ENCODE measurements at places on chromosomes 11 and 22.

DNA sequence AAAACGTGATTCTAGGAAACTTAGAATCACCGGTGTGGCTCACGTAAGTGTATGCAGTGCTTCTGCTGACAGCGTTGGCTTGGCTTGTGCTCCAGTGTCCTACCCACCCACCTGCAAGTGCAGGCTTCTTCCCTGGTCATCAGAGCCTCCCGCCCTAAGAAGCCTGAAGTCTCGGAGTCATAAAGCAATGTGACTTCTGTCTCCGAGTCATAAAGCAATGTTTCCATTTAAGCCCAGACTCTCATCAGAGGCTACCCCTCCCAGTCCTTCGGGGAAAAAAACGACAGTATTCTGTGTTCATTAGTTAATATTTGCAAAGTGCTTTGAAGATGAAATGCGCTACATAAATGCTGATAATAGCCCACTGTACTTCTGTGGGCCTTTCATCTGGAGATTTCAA, 293.8 kb downstream of the OPCML start:
- no peak for DNase-seq

DNA sequence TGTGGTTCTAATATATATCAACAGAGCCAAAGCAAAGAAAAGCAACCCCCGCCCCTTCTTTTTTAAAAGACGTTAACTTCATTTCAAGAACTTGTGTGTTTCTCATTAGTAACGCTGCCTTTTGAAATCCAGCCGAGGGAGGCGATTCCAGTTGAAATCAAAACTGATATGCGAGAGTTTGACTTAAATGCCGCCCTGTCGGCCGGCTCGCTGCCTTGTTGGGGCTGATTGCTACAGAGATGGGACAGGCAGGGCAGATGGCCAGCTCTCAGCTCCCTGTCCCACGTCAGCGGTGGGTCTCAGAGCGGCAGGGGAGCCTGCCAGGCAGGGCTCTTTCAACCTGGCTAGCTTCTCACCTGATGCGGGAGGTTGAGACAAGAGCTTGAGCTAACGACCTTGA, 51.9 kb upstream of the ALX4 start:
- no peak for DNase-seq

- DNase-seq, result no peak
These were observed 14.2 kb upstream of the CCDC89 start for GRCh38 chr11:85699957-85700741.

DNA sequence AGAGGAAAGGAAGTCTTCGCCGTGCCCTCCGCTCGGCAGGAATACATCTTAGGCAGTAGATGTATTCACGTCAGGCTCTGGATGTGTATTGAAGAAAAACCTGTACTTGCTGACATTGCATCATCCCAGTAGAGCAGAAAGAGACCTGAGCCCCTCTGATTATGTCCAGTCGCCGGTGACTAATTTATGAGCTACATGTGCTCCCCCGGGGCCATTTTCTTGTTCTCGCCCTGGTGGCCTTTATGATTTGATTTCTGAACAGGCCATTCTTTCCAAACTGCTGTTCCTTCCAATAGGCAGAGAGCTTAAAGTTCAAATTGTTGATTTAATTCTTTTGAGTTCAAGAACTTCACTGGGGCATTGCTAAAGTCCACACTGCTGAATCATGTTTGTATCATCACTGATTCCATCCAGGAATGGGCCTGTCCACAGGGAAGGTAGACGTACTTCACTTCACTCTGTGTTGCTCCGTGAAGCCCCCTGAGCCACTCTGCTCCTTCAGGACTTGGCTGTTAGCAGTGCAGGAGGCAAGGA, 137.3 kb upstream of the RASSF10 start:
- no peak for DNase-seq

DNA sequence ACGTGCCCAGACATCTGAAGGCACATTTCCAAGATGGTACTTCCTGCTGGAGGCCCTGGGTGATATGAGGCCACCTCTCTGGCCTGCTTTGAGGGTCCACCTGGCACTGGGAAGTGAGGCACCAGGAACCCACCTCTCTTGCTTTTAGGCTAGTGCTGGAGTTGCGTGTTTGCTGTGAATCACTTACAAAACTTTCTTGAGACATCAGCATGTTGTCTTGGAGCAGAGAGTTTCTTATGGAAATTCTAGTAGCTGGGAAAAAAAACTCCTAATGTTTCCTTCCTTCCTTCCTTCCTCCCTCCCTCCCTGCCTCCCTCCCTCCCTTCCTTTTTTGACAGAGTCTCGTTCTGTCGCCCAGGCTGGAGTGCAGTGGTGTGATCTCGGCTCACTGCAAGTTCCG, 341.3 kb downstream of the MIAT start:
- DNase-seq, result no peak

DNA sequence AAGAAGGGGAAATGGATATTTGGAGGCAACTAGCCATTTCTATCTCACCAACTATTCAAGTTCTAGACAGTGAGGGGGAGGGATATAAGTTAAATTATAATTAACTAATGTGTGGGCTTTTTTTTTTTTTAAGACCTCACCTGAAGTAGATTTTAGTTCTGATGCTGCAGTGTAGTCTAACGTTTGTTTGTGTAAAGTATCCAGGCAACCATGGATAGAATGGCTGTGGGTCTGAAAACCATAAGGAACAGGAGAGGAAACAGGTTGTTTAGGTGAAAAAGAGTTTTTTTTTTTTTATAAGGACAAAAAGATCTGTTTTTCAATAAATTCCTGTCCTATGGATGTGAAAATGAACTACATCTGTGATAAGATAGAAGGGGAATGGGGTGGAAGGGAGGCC, 262.4 kb upstream of the PLET1 start:
- DNase-seq, result no peak

GRCh38 chr11:64859542-64860414, 15.3 kb upstream of the CDC42BPG start:
- DNase-seq, result no peak

DNA sequence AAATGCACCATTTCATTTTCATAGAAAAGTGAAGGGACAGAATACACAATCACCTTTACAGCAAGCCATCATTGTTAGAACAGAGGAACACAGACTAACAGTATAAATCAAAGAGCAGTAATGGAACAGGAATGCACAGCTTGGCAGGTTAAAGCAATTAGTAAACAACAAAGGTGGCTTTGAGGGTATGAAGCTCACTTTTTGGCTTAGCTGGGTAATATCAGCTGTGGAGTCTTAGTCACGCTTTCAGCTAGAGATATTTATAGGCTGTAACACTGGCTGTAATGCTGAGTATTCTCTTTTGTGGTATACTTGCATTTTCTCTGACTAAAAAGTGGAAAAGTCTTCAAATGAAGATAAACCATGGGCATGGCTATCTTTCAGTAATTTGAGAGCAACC, 1780.5 kb downstream of the LRRC4C start:
- DNase-seq, result no peak

DNA sequence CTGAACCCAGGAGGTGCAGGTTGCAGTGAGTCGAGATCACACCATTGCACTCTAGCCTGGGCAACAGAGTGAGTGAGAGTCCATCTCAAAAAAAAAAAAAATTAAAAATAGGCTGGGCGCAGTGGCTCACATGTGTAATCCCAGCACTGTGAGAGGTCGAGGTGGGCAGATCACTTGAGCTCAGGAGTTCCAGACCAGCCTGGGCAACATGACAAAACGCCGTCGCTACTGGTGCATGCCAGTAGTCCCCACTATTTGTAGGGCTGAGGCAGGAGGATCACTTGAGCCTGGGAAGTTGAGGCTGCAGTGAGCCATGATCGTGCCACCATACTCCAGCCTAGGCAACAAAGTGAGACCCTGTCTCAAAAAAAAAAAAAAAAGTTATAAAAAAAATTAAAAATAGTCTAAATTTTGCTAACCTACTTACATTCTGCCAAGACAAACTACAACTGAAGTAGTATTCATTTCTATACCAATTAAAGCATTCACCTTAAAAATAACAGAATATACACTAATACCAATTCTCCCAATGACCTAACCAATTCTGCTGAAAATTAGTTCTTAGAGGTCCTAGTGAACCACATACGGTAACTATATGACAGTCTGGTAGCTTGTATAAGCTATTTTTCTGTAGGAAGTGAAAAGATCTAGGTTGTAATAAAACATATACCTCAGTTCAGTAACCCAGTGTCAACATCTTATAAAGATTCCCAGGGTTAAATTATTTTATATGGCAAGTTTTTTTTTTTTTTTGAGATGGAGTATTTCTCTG, 7.1 kb downstream of the DDX6 start:
- no peak for DNase-seq

- no peak for DNase-seq
These were observed 154.9 kb downstream of the TRPC6 start for GRCh38 chr11:101428918-101429317.

- DNase-seq, result no peak
These were observed 5.1 kb downstream of the PDXP start for GRCh38 chr22:37663521-37664140.

DNA sequence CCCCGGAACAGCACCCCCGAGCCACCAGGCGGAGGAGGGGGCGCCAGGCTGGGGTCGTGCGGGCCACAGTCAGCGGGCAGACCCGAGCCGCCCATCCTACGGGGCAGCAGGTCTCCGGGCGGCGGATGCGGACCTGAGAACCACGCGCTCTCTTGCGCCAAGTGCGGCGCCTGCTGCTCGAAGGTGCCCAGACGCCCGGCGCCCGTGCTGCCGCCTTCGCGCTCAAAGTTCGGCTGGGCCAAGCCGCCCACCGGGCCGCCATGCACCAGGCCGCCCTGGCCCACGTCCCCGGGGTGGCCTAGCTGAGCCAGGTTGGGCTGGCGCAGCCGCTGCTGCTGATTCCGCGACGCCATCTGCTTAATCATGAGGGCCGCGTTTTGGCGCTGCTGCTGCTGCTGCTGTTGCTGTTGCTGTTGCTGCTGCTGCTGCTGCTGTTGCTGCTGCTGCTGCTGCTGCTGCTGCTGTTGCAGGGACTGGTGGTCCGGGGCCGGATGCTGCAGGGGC, 3.0 kb downstream of the MN1 start:
- DNase-seq, result peak; percentile 73

DNA sequence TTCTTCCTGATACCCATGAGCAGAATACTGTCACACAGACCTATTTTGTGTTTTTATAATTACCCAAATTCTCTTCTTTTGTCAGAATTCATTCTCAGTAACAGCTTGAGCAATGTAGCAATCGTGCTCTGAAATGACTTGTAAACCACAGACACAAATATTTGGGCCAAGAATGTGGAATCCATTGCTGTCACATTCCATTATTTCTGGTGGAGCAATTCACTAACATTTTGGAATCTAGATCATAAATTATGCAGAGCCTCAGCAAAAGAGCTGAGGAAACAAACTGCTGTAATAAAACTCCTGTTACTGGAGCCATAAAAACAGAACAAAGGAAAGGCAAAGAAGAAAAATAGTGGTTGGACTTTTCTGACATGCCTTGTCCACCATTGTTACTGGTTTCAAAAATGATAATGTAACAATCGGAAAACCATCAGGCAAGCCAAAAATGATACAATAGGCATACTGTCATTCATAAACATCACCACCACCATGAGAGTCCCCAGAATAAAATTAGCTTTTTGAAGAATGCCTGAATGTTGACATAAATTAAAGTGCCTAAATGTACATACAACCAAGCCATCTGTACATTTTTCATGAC, 223.4 kb upstream of the PITPNB start:
- DNase-seq, result no peak

DNA sequence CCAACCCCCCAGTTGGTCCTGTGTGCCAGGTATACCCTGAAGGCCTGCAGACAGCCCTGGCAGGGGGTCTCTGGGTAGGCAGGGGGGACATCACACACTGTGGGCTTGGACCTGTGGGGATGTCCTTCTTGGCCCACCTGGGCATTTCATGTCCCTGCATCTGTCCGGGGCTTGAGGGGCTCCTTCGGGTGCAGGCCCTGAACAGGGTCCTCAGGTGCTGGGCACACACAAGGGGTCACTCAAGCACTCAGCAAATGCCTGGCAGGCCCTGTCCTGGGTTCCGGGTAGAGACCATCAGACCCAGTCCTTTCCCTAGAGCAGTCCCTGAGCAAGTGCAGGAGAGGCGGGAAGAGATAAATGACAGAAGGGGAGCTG, 70.5 kb upstream of the WNT11 start:
- no peak for DNase-seq

GRCh38 chr11:45827123-45827522, 20.2 kb upstream of the CRY2 start:
- DNase-seq, result no peak

DNA sequence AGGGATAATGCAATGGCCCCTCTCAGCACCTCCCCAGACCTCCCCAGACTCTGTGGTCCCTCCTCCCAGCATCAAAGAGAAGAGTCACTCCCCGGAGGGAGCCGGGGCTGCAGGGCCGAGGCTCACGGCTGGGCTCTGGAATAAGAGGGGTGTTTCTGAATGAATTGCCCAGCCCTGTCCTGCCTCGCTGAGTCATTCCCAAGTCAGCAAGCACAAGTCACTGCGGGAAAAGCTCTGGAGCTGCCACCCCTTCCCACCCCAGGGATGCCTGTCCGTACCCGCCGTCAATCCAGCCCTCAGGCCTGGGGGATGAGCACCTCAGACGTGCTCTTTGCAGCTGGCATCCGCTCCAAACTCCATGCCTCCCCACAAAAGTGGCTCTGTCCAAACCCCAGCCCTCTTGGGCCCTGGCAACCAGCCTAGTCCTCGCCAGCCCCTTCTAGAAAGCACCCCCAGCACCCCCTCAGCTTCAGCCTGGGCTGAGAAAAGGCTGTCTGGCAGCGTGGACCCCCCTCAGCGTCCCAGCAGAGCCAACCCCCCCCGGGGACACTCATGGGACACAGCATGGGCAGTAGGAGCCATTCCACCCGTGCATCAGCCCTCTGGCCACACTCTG, 22.7 kb downstream of the CELSR1 start:
- no peak for DNase-seq

DNA sequence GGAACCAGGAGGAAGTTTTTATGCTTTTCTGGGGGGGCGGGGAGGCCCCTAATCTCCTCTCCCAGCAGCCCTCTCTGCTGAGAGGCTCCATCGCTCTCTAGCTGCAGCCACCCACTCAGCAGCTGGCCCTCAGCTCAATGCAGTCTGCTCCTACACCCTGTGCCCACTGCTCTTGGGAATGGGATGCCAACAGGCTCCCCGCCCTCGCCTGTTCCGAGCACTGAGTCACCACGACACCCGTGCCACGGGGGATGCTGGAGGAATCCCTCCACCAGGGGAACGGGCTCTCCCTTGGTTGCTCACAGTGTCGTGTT, 23.5 kb upstream of the SUSD2 start:
- no peak for DNase-seq

GRCh38 chr11:19474954-19475721, 234.4 kb upstream of the E2F8 start:
- no peak for DNase-seq

- DNase-seq, result no peak
These were observed 33.1 kb upstream of the ELF5 start for GRCh38 chr11:34546511-34547209.

- DNase-seq, result peak; percentile 58
These were observed 528 bp downstream of the FIBP start for GRCh38 chr11:65887723-65888162.

GRCh38 chr11:101478587-101479369, 105.0 kb downstream of the TRPC6 start:
- DNase-seq, result no peak
